ENCODE measurements at places on chromosomes 4 and X.
A peak's percentile ranks its signal among the peaks of the same experiment; 100 is the strongest.

- DNase-seq = no peak
Measured at GRCh38 chrX:13055486-13055885, 11.1 kb upstream of the FAM9C start.

DNA sequence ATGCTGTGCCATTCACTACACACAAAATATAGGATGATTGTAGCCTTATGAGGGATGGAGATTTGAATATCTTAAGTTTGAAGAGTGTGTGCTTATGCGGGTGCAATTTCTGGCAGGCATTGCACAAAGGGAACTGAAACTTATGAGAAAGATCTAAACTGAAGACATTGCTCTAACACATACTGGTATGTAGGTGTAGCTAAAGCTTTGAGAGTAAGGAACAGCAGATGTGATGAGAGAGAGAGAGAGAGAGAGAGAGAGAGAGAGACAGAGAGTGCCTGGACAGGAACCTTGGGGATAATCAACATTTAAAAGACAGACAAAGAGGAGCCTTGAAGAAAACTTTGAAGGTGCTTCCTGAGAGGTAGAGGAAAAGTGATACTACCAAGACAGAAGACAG is 379.7 kb downstream of the SPRY1 start:
- DNase-seq = no peak

DNA sequence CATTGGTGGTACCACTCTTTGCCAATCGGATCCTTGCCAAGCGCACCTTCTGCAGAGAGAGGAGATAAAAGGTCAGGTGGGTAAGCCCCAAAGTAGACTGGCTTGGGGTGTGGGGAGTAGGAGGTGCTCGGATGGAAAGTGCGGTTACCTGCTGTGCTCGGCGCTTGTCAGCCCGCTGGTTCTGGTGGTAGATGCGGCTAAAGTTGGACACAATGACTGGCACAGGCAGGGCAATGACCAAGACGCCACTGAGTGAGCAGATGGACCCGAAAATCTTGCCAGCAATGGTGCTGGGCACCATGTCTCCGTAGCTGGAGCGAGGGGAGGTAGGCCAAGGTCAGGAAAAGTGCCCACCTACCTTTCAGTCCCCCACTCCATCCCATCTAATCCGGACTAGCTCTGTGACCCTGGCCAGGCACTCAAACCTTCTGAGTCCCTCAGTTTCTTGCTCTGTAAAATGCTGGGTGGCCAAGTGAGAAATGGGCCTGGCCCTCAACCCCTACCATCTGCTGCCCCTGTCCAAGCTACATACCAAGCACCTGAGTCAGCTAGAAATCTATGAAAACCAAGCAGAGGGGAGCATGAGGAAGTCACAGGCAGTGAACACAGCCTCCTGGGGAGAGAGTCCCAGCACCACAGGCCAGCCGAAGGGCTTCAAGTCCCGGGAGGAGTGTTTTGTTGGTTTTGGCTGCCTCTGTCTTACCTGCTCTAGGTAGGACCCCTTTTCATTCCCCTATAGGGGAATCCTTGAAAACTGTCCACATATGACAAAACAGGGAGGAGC is 4.7 kb downstream of the KCND1 start:
- no peak for DNase-seq

DNA sequence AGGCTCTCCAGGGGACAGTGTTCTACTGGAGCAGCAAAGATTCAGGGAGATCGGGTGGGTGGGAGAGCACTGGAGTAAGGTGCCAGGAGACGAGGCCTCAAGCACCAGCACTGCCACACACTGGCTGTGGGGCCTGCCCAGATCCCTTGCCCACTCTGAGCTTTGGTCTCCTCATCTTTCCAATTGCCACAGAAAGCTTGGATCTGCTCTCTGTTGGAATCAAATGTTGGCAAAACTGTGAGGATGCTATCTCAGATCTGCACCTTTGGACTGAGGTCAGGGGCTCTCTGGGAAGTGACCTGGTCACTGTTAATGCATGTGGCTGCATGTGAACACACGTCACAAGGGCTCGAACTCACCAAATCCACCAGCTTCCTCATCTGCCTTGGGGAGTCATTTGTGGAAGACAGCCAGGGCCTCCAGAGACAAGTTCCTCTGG is 1.3 kb downstream of the RIPPLY1 start:
- DNase-seq = no peak

DNA sequence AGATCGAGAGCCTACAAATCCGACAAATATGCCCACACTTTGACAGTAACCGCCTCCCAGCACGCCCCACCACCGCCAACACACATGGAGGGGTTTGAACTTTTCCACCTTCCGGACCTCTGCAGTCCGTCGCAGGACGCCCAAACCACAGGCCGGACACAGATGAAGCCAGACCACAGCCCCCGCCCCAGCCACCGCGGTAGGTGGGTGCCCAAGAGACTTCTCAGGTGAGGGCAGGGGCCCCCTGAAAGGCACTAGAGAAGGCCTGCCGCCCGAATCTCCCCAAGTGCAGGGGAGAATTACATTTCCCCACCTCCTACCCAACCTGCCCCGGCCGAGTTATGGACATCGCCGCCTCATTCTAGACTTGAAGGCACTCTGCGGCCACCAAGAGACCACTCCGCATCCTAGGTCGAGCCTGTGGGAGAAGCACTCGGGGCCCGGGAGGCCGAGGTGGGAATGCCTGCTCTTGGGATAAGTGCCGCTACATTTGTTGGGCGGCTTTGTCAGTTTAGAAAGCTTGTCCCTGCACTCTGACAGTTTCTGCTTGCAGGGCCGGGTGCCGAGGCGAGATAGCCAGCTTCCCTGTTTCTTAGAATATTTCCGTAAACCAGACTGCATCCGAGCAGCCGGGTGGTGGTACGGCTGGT is 21.5 kb downstream of the HAND2 start:
- DNase-seq = no peak

- DNase-seq = no peak
Measured at GRCh38 chr4:171025776-171026175, 787.4 kb upstream of the GALNTL6 start.

GRCh38 chr4:19913650-19914049 is 338.1 kb upstream of the SLIT2 start:
- DNase-seq = no peak

GRCh38 chrX:125288343-125288742 is 31.3 kb upstream of the TEX13C start:
- no peak for DNase-seq

DNA sequence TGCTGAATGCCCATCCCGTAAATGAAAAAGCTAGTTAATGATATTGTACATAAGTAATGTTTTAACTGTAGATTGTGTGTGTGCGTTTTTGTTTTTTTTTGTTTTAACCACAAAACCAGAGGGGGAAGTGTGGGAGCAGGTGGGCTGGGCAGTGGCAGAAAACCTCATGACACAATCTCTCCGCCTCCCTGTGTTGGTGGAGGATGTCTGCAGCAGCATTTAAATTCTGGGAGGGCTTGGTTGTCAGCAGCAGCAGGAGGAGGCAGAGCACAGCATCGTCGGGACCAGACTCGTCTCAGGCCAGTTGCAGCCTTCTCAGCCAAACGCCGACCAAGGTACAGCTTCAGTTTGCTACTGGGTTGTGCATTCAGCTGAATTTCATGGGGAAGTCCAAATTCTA is at the start of gene SPP1:
SPP1 (plus strand) TSS at position 249 of the 400 bp plus-strand sequence. CDS start 1,182 bp downstream, outside the sequence.
- no peak for DNase-seq

DNA sequence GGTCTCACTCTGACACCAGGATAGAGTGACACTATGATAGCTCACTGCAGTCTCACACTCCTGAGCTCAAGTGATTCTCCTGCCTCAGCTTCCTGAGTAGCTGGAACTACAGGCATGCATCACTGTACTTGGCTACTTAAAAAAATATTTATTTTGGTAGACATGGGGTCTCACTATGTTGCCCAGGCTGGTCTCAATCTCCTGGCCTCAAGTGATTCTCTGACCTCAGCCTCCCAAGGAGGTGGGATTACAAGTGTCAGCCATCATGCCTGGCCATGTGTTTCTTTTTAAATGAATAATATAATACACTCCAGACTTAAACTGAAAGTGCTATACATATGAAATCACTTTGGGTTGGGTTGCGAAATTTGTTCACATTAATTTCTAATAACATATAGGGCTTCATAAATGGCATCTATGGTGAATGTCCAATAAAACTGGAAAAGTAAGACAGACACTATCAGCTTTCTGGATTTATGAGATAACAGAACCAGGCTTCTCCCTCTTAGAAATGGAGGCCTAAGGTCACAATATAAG is 48.0 kb downstream of the SEC24D start:
- no peak for DNase-seq

DNA sequence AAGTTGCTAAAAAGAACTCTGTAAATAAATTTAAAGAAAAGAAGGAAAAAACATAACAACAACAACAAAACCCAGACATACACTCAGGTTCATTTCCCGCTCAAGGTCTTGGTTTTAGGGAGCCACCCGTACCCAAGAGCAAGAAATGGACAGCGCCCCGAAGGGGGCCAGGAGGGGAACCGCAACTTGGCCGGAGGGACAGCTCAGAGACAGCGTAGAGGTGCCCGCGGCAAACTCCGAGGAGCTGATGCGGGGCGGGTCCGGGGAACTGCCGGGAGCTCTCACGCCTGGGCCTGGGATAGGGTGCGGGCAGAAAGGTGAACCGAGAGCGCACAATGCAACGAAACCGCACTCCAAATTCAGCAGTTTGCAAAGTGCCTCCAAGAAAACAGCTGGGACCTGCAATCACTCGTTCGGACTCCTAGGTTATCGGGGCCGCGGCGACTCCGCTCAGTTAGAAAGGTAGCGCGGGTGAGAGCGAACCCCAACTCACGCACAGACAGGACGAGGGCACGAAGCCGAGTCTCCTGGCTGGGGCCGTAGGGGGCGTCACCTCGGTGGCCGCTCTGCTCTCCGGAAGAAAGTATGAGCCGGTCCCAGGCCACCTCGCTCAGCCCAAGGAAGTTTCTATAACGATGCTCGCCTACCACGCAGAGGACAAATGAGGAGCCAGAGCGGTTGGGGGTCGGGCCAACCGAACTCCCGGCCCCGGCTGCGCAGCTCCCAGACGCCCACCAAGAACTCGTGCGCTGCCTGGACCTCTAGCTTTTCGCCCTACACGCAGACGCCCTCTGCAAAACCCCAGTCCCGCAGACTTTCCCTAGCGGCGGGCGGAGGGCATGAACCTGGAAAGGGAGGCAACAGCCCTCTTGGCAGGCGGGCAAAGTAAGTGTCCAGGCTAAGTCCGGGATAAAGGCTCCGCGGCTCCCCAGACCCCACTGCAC is 1.4 kb downstream of the NDNF start:
- DNase-seq = peak; percentile 84

- no peak for DNase-seq
Measured at GRCh38 chr4:38768968-38769394, 13.8 kb downstream of the TLR10 start.

GRCh38 chrX:67692246-67692645 is 148.4 kb downstream of the AR start:
- DNase-seq = no peak

DNA sequence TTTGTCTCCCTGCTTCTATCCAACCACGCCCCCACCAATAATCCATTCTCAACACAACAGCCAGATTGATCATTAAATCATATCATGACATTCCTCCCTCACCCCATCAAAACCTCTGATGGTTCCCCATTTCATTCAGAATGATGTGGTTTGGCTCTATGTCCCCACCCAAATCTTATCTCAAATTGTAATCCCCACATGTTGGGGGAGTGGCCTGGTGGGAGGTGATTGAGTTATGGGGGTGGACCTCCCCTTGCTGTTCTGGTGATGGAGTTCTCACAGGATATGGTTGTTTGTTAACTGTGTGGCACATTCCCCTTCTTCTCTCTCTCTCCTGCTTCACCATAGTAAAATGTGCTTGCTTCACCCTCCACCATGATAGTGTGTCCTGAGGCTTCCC is 23.3 kb downstream of the TRMT2B start:
- no peak for DNase-seq

DNA sequence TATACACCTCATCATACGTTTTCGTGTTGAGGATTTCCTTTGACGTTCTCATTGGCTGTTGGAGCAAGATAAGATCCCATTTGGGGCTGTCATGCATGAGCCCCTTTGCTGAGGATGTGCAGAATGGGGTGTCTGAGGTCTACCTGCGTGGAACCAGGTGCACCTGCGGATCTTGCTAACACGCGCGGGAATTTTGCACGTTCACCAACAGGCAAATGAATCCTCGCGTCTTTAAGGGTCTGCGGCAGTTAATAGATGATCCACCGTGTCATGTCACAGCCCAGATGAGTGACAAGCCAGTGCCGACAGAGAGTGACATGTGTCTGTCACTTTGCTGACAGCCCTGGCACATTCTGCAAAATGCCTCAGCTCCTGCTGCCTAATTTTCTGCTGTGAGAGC is 56.3 kb upstream of the SHOX start:
- DNase-seq = no peak

DNA sequence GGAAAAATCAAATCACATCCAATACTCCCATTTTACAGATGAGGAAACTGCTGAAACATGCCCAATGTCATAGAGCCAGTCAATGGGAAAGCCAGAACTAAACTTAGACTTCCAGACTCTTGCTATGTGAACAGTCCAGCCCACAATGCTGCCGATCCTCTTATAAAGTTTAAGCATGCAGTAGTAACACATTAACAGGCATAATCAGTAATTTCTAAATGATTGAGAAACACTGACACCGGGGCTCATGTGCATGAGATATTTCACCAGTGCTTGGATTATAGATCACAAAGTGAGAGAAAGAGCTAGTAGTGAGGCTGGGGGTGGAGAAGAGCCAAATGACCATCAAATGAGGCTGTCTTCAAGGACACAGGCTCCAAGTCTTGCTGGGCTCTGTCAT is 2.5 kb downstream of the BDH2 start:
- DNase-seq = no peak

DNA sequence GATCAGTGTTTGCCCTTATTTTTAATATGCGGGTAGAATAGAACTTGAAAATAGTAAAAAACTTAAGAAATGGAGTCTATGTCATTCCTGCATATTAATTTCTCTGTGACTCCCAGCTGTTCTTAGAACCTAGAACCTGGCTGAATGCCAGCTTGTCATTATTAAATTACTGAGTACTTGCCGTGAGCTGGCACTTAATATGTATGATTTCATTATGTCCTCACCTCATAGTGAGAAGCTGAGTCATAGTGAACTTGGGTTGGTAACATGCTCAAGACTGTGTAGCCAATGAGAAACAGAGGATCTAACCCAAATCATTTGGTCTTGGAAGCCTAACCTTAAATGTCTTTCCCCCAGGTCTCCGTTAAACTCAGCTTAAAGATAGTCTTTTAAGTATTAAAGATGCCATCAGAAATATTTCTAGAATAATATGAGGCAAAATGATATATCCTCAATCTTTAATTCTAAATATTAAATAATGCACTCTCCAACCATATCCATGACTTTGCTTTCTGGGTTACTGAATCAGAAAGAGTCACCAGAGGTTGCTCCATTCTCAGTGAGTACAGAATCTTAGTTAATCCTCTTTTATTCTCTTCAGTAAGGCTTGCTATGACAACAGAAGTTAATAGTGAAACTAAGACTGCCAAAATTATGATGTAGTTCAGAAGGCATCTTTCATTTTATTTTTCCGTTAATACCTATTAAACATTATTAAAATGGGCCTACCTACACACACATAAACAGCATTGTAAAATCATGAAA is 58.6 kb upstream of the TLL1 start:
- DNase-seq = no peak

DNA sequence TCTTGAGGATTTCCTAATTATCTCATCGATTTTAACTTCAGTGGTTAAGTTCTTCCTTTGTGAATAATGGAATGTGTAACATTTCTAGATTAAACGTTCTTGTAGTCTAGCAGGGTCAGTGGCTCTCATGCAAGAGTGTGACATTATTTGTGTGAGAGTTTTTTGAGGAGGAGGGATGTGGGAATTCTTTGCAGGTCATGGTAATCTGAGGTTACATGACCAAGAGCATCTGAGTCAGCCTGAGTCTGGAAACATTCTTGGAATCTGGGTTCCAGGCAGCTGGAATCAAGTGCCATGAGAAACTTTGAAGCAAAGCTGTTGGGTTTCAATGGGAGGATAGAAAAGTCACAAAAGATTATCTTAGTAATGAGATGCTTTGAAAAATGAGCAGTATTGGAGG is 49.5 kb downstream of the GK start:
- DNase-seq = no peak

Measured in WERI-Rb-1 (cell line).